Neuronal stem cell (in vitro differentiated cells): ENCODE measurements at places on chromosomes 4 and X.

- no peak for DNase-seq
Observed at GRCh38 chr4:163256680-163257343, 75.6 kb downstream of the NPY1R start.

DNA sequence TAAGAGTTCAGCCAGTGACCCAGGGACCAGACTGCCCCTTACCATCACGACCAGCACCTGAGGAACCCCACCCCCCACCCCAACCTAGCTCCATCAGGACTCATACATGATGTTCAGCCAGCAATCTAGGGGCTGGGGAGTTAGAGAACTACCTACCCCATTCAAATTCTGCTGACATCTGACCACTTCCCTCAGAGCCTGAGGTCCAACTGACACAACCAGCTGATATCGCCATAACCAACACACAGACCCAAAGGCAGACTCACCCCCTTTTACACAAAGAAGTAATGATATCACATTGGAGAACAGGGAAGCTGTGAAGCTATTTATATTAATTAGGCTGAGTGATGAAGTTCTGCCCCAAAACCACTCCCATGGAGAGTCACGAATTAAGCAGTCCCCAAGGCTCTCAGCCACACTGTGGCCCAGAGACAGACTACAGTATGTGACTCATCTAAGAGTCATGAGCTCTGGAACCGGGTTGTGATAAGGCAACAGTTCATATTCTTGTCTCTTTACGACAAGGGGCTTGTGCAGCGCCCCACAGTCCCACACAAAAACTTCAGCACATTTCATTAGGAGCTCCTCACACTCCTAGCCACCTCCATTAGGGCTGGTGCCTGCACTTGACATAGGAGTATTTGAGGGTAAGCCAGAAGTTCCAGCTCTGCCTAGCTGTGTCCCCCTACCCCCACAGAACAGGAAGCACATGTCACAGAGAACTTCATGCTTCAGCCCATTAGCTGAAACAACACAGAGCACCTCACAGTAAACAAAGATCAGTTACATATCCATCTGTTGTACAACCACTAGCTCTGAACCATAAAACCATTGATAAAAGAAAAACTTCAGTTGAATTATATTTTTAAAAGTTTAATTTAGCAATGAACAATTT lies 184.7 kb upstream of the ZCCHC13 start:
- no peak for DNase-seq

DNA sequence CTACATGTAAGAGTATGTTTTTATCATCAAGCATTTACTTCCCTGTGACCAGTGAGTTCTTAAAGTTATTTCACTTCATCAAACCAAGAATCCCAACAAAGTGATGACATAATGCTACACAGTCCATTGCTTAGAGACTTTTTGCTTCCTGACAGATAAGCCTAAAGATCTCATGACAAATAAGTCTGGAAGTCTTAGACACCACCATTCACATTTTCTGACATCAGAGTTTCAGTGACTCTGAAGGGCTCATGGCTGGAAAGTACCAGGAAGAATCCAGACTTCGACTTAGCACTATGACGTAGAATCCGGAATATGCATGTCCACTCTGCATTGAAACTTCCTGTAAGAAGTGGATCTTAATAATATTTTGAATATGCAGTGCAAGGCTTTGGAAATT lies 53.7 kb downstream of the CLDN22 start:
- DNase-seq = no peak

DNA sequence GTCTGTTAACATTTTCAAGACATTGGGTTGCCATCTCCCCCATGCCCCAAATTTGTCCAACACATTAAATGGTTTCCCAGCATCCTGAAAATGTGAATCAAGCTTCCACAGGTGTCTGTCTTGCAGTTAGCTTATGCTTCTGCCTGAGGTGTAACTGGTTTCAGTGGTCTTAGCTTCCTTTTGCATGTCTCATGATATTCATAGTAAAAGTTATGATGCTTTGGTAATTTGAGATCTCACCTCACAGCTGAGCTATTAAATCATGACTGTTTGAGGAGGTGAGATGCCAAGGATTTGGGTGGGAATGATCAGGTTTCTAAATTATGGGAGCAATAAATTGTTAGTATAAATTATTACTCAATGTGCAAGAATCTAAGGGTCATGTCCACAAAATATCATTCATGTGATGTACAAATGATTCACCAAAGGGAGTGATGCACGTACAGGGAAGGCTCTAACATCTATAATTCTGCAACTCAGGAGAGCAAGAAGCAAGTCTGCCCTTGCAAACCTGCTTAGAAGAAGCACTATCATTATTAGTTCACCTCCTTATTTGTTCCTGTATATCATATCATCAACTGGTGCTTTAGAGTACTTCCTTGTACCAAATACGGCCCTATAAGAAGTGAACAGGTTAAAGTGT lies 17.1 kb upstream of the RAI2 start:
- no peak for DNase-seq

- no peak for DNase-seq
Observed at GRCh38 chrX:54193085-54193821, 10.2 kb upstream of the FAM120C start.

- no peak for DNase-seq
Observed at GRCh38 chr4:133137571-133137970, 11.5 kb upstream of the PCDH10 start.

DNA sequence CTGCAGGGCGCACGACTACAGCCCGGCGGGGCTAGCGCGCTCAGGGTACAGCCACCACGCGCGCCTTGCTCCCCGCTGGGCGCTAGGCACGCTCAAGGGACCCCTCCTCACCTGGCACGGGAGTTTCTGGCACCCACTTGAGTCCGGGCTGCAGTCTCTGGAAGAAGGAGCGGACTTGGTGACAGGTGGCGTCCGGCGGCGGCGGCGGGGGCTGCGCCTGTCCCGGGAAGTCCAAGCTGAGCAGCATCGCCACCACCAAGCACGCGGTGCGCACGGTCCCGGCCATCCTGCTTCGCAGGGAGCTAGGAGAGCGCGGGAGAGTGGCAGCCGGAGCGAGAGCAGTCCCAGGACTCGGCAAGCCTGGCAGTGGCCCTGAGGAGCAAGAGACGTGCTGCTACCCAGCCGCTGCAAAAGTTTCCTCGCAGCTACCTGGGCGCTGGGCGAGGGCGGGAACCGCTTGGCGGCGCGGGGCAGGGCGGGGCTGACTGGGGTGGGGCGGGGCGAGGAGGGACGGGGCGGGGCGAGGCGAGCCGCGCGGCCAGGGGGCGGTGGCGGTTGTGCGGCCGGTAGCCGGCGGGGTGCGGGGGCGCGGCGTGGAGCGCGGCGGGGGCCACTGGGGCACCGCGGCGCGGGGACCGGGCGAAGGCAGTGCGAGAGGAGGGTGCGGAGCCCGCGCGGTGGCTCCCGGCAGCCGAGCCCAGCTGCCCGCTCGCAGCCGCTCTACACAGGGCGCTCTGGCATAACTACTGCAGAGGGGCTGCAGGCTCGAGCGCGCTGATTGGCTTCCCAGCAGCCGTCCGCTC lies at the start of gene GPC3:
GPC3 (minus strand) TSS at position 431 of the 803 bp plus-strand sequence.
- DNase-seq = no peak

DNA sequence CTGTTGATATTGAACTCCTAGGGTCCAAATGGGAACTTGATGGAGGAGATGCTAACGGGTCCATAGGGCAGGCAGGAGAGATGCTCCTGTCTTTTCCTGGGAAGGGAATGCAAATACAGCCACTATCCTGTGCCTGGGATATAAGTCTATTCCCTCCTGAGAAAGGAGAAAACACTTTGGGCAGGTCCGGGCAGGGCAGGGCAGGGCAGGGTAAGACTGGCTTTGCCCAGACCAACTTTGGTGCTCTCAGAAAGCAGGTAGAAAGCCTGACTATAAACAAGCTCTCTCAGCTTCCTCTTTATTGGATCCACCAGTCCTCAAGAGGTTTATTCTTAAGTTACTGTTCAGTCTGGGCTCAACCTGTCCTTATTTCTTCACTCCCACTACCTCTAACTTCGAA lies 232.3 kb downstream of the PTTG2 start:
- no peak for DNase-seq

- DNase-seq = no peak
Observed at GRCh38 chr4:122065149-122065548, 87.0 kb upstream of the BLTP1 start.

DNA sequence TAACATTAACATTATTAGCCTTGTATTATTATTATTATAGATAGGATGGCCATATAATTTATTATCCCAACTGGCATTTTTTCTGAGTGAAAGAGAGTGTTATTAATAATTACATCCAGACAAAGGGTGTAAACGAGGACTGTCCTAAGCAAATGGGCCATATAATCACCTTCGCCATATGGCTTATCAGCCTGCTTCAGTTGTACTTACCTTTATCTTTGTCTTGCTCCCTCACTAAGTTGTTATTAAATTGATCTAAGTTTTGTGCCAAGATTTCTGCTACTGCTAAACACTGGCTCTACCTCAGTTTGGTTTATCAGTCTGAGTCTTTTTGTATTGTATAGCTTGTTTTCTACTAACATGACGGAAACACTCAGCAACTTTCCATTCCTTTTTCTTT lies 76.9 kb downstream of the STIM2 start:
- DNase-seq = no peak

DNA sequence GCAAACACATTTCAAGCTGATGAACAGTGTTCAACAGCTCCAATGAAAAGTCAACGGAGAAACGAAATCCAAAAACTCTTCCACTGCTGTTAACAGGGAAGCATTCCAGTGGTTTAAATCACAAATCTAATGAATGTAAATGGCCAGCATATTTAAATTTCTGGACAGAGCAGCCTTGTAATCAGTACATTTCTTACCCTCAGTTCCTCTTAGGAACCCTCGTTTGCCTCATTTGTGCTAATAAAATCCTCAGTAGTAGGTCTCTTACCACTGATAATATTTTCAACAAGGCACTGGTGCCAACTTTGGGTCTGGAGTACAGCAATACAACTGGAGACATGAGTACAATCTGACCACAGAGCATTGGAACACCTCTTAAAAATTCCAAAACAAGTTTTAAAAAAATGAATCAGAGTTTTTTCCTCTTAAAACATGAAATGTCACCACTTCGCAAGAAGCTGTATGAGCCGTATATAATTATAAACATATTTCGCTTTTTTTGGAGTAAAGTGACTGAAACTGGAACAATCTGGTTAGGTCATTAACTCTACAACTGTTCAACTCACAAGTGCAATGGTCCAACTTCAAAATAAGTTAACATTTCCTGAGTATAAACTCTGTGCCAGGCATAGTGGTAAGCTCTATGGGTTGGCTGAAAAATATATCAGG lies 211.2 kb downstream of the CPEB2 start:
- DNase-seq = no peak

DNA sequence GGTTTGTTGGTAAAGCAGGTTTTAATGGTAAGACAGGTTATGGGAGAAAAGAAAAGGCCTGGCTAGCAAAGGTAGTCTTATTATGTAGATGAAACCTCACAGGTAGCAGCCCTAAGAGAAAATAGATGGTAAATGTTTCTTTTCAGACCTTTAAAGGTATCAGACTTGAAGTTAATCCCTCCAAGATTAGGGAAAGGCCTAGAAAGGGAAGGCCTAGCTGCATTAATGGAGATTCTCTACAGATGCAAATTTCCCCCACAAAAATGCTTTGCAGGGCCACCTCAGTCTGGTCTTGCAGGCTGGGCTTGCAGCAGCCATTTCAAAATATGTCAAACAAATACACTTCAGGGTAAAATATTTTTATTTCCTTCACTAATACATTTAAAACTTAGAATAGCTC lies 1410.6 kb downstream of the RPA4 start:
- no peak for DNase-seq

DNA sequence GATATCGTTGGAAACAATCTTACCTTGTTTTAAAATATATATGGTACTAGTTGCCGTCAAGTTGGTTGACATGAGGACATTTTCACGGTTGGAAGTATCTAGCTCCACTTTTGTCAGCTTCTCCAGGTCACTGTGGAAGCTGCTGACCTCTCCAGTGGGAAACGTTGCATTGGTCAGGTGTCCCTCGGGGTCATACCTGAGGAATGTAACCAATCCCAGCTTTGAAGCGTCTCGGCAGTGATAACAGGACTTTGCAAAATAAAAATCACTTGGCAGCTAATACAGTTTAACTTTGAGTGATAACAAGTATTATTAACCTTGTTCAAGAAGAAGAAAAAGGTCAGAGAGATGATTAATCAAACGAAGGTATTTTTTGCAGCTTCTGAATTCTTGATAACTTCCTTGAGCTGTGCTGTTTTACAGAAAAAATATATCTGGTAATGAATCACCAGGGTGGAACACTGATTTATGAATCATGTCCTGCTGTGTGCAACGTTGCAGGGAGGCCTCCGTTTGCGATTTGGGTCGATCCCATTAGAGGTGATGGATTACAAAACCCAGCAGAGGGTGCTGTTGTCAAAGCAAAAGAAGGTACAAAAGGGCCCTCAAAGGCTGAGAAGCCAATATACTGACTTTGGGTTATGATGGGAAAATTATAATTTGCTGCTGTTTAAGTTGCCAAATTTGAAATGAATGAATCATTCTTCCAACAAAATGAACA lies 60.1 kb downstream of the SH2D1A start:
- peak; percentile 36 for DNase-seq

DNA sequence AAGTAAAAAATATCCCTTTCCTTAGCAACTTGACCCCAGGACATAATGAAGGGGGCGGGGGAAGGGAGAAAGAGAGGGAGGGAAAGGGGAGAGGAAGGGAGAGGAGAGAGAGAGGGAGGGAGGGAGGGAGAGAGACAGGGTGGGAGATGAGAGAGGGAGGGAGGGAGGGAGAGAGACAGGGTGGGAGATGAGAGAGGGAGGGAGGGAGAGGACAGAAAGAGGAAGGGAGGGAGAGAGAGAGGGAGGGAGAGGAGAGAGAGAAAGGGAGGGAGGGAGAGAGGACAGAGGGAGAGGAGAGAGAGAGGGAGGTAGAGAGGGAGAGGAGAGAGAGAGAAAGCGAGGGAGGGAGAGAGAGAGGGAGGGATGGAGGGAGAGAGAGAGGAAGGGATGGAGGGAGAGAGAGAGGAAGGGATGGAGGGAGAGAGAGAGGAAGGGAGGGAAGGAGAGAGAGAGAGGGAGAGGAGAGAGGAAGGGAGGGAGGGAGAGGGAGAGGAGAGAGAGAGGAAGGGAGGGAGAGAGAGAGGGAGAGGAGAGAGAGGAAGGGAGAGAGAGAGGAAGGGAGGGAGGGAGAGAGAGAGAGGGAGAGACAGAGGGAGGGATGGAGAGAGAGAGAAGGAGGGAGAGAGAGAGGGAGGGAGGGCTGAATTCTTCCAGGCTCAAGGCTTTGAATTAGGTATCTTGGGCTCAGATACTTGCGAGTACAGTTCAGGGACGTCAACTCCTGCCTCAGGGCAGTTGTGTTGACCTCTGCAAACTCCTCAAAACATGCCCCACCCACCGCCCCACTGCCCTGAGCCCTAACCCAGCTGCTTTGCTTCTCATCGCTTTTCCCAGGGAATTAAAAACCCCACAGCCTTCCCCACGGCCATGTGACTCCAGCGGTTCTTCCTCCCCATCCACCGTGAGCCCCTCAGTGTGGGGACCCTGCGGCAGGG lies 40.0 kb upstream of the ADRA2C start:
- no peak for DNase-seq
